Activated CD8-positive, alpha-beta T cell treated with anti-CD3 and anti-CD28 coated beads for 36 hours (primary cell): ENCODE measurements at places on chromosomes 3 and 15. TPM values are rescaled to one million over a fixed set of nuclear protein-coding genes. Genes with fewer than 3 reads are reported as not detected.

- DNase-seq, result no peak
Observed at GRCh38 chr15:77426871-77427270, 6.2 kb downstream of the HMG20A start.

- DNase-seq, result no peak
Observed at GRCh38 chr3:112508860-112509259, 9.6 kb upstream of the BTLA start.

The SCG3 gene
- not detected for total RNA-seq

The PTH1R gene
- total RNA-seq, result not detected

The PRR23A gene
- not detected for total RNA-seq

The PAK6 gene
- total RNA-seq, result 0.67 TPM

The NEIL1 gene
- total RNA-seq, result 11.7 TPM

- no peak for DNase-seq
Observed at GRCh38 chr15:98683831-98684230, 35.5 kb downstream of the IGF1R start.

The SI gene
- not detected for total RNA-seq

- no peak for DNase-seq
Observed at GRCh38 chr3:122066331-122067213, 11.4 kb downstream of the CD86 start.
